ENCODE measurements at places on chromosomes 1 and 21.

DNA sequence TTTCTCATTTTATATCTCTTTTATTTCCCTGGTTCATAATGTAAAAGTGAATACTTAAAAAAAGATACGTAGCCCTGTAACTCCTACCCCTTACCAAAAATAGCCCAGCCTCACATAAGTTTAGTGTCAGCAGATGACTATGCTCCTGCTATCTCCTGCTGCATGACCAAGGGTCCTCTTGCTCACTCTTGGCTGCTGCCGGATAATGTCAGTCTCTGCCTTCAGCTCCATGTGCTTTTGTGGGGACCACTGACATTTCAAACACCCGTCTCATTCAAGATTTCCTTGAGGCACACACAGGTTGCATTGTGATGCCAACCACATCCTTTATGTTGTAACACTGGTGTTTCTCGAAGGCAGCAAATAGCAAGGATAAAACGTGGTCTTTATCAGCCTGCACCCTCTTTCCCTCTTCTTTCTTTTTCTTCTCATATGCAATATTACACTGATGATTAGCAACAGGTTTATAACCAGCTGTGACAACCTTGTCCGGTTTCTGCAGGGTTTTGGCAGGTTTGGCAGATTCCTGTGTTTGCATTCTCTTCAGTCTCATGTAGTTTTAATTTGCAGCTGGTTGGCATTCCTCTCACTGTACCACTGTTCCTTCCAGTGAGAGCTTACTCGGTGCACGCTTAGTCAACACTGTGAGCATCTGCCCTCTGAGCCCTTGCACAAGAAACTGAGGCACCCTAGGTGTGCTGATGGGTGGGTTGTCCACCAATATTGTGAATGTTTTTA is 62.2 kb downstream of the ZNF684 start:
- no peak for DNase-seq

DNA sequence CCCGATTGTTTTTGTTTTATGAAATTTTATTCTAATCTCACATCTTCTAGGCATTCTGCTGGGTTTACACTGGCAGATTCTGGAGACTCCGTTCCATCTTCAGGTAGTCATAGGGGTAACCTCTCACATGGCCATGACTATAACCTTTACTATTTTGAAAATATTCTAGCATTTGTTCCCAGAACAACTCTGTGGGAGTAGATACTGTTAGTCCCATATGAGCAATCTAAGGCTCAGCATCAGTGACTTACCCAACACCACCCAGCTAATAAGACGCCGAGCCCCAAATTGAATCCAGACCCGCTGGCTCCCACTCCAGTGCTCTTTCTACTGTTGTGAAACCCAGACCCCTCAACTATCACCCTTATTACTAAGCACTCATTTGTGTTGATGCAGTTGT is 9.8 kb downstream of the ADAMTS4 start:
- no peak for DNase-seq

DNA sequence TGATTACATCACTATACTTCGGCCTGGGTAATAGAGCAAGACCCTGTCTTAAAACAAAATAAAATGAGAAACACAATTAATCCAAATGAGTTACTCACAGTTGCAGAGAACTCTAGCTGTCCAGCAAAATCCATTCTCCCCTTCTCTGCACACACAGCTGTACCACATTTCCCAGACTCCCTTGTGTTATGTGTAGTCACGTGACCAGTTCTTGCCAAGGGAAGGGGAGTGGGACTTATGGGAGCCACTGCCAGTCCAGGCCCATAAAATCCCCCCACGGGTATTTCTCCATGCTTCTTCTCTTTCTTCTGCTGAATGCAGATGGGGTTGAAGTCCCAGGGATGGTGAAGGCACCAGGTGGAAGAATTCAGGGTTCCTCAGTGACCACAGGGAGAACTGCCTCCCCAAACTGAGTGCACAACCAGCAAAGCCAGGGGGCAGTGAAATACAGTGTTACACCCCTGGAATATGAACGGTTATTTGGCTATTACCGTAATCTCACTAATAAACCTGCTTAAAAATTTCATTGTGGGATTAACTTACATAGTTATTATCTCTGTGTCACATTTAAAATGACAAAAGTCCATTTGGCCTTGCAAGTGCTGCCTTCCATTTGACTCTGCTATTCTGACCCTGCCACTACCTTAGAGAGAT is 85.6 kb upstream of the FMN2 start:
- DNase-seq = no peak

- no peak for DNase-seq
Observed at GRCh38 chr21:33874161-33874560, 41.4 kb downstream of the ATP5PO start.

DNA sequence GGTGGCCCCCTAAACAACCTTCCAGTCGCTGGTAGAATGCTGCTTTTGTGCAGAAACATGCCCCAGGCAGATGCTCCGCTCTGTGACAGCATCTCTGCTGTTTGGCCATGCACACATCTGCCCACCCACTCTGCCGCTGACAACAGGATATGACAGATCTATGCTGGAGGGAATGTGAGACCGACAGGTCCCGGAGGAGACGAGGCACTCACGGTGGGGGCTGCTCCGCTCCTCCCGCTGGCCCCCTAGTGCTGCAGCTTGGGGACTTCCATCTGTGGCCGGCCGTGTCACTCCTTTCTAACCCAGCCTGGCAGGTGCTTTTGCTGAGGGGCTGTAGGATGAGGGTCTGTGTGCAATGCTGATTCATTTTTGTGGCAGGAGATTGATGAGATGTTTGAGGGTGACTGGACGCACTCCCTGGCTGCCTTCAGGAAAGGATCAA is 49.1 kb upstream of the DMRTB1 start:
- no peak for DNase-seq

- DNase-seq = no peak
Observed at GRCh38 chr1:12097321-12097720, 34.2 kb downstream of the TNFRSF8 start.

DNA sequence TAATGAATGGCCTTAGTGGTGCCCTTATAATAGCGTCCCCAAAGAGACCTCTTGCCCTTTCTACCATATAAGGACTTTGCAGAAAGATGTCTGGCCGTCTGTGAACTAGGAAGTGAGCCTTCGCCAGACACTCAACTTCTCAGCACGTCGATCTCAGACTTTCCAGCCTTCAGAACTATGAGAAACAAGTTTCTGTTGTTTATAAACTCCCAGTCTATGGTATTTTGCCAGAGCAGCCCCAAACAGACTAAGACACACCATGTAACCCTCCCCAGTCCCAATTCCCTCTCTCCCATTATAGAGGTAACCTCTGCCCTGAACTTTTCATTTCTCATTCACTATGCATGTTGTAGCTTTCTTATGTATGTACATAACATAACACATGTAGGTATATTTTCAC is 55.7 kb downstream of the NID1 start:
- DNase-seq = no peak

DNA sequence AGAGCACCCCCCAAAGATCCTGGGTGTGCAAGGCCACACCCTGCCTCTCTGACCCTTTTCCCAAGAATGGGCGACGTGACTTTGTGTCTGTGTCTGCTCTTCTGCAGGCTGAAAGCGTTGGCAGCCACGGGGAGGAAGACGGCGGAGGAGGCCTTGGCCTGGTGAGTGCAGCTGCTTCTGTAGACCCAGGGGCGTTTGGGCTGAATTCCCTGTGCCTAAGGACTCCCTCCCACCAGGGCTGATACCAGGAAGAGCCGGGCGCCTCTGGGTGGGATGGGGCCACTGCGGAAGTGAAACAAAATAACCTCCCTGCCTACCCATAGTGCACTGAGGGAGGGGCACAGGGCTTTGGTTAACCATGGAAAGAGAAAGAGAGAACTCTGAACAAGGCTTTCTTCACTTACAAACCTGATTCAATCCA is 2.5 kb downstream of the UBASH3A start:
- DNase-seq = peak; percentile 54

- DNase-seq = no peak
Observed at GRCh38 chr1:199173356-199173755, 534.5 kb downstream of the PTPRC start.

GRCh38 chr1:76928522-76928921 is 61.2 kb downstream of the ST6GALNAC5 start:
- no peak for DNase-seq

DNA sequence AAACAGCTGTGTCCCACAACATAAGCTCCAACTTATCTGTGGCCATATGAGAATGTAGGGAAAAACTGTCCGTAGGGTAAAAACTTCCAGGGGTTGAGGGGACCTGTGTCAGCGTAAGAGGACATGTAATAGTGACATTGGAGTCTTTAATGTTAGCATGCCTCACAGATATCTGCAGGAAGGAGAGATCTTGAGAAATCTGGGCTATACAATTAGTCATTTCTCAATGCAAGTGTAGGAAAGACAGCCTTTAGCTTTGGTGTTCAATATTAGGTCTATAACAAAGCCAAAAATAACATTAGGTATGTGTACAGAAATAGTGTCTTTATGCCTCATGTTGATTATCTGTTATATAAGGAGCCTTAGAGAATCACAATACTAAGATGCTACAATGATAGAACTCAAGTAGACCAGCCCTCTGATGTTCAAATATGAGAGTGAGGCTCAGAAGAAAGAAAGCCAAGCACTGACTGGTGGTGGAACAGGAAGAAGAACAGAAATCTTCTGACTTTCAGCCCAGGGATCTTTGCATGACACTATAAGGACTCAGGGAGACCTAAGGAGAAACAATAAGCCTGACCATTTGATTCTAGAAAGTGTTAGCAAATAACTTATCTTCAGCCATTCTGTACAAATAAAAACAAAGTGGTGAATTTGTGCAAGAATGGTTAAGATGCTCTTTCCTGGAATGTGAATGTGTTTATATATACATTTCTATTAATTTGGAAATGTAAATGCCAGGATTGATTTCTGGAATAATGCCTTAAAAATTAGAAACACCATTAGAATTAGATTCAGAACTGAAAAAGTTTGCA is 152.6 kb downstream of the ZC3H11B start:
- no peak for DNase-seq

DNA sequence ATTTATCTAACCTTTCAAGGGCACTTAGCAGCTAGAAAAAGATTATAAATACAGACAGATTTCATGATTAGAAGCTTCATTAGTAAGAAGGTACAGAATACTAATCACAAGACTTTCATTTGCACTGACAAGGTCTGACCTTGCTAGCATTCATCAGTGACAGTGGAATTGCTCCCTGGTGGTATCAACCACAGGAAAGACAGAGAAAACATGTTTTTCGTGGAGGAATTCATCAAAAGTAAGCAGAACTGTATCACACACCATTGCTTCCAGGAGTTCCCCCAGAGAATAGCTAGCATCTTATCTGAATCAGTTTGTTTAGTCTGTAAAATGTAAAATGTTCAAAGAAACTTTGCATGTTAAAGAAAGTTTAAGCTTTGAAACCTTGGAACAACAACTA is 20.6 kb upstream of the CRB1 start:
- no peak for DNase-seq

DNA sequence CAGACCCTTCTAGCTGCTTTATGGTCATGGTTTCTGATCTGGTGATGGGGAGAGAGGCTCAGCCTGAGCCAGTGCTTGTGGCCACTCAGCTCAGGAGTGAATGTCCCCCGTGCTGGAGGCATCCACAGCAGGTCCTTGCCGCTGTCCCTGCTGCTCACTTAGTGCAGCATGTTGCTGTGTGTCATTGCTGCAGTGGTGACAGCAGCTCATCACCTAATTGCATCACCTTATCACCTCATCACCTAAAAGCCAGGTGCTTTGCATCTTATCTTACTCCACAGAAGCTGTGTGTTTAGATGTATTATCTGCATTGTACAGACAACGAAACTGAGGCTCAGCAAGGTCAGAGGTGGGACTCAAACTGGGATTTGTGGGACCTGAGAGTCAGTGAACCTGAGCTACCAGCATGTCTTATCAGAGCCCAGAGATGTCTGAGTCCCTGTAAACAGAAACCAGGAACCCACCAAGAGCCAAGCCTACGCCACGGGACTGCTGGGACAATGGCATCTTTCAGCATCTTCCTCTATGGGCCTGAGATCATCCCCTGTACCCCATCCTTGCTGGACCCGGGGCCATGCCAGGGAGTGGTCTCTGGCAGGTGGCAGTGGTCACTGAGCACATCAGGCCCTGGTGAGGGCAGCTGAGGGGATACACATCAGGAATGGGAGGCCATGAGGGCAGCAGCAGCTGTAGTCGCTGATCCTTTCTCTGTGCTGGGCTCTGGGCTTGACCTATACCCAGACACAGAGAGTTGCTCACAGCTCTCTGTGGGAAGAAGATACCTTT is 6.5 kb downstream of the PODN start:
- no peak for DNase-seq

GRCh38 chr1:6292102-6292501 is 31.2 kb upstream of the GPR153 start:
- DNase-seq = no peak

DNA sequence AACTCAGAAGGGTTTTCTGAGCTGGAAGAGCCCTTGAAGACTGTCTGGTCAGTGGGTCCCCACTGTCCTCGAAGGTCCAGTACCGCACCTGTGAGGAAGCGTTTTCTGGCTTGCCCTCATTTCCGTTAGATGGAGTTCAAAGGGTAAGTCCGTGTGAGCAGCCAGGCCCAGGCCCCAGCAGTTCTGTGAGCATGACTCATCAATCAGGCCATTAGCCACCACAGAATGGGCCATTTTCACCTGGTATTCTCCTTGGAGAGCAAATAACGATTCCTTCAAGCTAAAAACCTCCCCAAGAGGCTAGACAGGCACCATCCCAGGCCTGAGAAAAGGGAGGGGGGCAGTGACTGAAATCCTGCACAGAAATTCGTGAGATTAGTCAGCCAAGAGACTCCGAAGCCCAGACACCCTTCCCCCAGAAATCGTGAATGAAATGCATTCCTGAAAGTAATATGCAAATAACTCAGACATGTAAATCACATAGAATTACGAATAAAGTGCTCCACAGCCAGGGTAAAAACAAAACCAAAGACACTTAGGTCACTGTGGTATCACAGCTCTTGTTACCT is 66.0 kb downstream of the BCAR3 start:
- DNase-seq = peak; percentile 55

GRCh38 chr21:35825370-35826353 is 234.7 kb downstream of the SETD4 start:
- DNase-seq = no peak

GRCh38 chr1:107533436-107533835 is 392.6 kb downstream of the NTNG1 start:
- DNase-seq = no peak

- no peak for DNase-seq
Observed at GRCh38 chr1:87927391-87928280, 599.0 kb downstream of the LMO4 start.
